ENCODE measurements at places on chromosomes 13 and 19.

DNA sequence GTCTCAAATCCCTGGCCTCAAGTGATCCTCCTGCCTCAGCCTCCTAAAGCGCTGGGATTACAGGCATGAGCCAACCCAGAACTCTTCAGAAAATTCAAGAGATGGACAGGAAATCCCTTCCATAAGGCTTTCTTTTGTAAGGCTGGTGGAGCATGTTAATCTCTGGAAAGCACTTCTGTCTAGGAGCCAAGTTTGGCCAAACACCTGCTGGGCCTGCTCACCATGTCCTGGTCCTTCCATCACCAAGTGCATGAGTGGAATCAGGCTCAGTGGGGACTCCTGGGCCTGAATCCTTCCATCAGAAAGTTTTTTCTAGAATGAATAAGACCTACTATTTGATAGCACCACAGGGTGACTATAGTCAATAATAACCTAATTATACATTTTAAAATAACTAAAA is 148.0 kb downstream of the DCLK1 start:
- no peak for DNase-seq

GRCh38 chr13:102323012-102323411 is 78.8 kb downstream of the FGF14 start:
- no peak for DNase-seq

- no peak for DNase-seq
Observed at GRCh38 chr13:75416327-75417011, 65.5 kb downstream of the TBC1D4 start.

- DNase-seq, result no peak
Observed at GRCh38 chr19:13738073-13738472, 26.2 kb upstream of the MRI1 start.

GRCh38 chr13:73803997-73804396 is 330.2 kb downstream of the KLF12 start:
- DNase-seq, result no peak

- no peak for DNase-seq
Observed at GRCh38 chr19:10583036-10583776, 3.9 kb downstream of the AP1M2 start.

DNA sequence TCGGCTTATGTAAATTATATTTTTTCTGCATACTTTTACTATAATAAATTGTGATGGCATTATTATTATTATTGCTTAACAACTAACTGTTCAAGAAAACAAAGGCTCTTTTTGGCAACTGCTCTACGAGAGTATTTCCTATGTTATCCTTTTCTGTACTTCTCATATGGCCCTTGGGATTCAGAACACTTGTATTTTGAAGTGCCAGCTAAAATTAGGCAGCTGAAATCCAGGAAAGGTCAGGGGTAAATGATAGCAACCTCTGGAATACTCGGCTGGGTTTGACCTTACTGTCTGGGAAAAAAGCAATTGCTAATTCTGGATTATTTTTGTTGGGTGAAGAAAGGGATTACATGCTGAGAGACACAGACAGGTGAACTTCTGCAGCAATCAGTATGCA is 23.9 kb downstream of the EDNRB start:
- DNase-seq, result no peak

DNA sequence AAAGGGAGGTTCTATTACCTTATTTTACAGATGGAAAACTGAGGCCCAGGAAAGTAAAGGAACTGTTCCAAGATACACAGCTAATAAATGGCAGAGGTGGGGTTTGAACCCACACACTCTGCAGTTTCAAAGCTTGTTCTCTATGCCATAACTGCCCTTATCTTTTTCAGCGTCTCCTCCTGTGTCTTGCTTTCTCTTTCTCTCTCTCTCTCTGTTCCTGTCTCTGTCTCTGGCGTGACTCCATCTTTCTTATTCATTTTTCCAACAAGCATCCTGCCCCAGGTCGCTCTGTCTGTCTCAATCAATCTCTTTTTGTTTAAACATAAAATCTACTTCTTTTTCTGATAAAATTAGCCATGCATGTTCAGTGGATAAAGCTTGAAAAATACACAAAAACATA is 3.2 kb upstream of the IFNL4 start:
- DNase-seq, result no peak

GRCh38 chr13:35764326-35765015 is 288.0 kb upstream of the MAB21L1 start:
- DNase-seq, result no peak

GRCh38 chr19:39419003-39419402 is 6.5 kb downstream of the PLEKHG2 start:
- no peak for DNase-seq

- DNase-seq, result no peak
Observed at GRCh38 chr13:71625694-71626093, 241.3 kb downstream of the DACH1 start.

DNA sequence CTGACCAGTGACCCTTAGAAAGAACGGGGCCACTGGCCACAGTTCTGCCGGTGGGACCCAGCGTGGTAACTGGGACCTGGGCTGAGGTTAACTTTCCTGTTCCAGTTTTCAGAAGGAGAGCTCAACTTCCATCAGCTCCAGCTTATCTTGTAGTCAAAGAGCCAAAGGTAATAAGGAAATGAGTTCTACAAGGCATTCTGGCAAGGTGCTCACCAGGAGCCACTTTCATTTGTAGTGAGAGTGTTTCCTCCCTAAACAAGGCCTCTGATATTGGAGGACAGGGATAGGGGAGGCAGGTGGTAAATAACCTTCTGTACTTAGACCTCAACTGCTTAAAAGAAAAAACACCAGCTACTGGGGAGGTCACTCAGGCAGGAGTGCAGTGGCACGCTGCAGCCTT is 38.1 kb downstream of the PBX4 start:
- DNase-seq, result no peak

GRCh38 chr19:413756-414420 is 4.9 kb upstream of the C2CD4C start:
- DNase-seq, result no peak

DNA sequence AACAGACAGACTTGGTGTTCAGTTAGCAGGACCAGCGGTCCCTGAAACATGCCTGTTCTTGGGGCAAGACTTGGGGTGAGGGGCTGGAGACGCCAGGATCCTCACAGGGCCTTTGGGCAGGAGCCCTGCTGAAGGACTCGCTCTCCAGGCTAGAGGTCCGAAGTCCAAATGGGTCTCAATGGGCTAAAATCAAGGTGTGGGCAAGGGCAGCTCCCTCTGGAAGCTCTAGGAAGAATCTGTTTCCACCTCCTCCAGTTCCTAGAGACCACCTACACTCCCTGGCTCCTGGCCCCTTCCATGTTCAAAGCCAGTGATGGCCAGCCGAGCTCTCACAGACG is 111.3 kb downstream of the TUBA3C start:
- DNase-seq, result no peak

DNA sequence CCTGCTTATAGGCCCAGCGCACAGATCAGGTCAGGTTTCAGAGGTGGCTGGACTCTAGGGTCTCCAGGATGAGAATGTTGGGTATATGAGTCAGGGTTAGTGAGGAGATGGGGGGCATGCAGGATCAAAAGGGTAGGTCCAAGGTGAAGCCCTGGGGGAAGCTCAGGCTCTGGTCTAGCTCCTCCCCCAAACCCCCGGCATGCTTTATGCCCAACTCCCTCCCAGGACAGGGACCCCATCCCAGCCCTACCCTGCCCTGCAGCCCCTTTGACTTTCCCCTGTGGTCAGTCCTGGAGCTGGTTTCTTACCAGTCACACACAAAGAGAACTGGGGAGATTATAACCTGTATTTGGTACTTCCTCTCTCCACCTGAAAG is 9.8 kb upstream of the CEACAM18 start:
- no peak for DNase-seq

DNA sequence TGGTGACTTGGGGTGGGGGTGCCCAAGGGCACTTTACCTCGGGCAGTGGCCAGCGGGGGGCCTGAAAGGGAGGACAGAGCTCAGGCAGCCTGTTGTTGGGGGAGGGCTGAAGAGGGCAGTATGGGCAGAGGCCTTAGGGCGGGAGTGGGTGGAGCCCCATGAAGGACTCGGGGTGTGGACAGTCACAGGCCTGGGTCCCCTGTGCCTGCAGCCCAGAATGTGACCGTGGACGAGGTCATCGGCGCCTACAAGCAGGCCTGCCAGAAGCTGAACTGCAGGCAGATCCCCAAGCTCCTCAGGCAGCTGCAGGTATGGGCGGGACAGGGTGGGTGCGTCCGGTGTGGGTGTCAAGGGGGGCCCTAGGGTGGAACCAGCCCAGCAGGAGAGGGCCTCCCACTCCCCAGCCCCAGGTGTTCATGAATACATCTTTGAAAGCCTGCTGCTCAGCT is 22.5 kb downstream of the NKPD1 start:
- no peak for DNase-seq

DNA sequence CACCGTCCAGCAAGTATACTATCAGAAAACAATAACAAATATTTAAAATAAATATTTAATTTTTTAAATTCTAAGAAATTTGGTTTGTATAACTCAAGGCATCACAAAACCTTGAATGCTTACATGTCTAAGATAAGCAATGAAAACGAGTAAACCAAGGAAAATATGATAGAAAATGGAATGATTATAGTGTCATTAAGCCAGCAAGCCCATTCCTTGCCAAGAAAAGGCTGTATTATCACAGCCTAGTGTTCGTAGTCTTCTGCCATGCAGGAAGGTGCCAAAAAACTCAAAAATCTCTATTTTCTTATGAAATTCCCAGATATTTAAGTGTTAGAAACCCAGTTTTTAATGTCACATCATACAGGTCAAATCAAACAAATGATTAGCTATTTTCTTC is 136.4 kb downstream of the STOML3 start:
- no peak for DNase-seq

DNA sequence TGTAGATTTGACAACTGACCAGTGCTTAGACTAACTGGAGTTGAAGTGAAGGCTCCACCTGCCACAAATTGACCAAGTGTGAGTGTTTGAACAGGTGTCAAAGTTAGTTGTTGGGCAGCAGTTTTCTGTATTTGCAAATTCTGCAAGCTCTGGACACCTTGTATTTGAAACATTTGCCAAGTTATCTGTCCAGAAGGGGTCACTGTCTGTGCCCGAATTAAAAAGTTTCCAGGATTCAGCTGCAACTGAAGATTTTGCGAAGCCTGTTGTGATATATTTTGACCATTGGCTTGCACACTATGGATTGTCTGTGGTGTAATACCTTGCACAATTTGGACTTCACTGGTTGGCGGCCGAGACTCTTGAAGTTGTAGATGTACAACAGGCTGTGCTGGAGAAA is 1690.7 kb downstream of the SLITRK5 start:
- peak; percentile 18 for DNase-seq

- DNase-seq, result no peak
Observed at GRCh38 chr13:48831248-48831647, 144.5 kb upstream of the FNDC3A start.

DNA sequence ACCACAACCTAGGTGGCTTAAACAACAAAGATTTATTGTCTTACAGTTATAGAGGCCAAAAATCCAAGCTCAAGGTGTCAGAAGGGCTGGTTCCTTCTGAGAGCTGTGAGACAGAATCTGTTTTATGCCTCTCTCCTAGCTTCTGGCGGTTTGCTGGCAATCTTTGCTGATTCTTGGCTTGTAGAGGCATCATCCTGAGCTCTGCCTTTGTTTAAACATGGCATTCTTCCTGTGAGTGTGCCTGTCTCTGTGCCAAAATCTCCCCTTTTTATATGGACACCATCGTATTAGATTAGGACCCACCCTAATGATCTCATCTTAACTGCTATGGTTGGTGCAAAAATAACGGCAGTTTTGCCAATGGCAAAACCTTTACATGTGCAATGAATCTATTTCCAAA is 169.1 kb downstream of the CACNA1A start:
- DNase-seq, result no peak

GRCh38 chr19:48176226-48176625 is 5.7 kb downstream of the ZSWIM9 start:
- DNase-seq, result no peak

- no peak for DNase-seq
Observed at GRCh38 chr13:30338331-30338851, 31.0 kb upstream of the KATNAL1 start.

- DNase-seq, result no peak
Observed at GRCh38 chr19:746208-746819, 4.6 kb upstream of the MISP start.

DNA sequence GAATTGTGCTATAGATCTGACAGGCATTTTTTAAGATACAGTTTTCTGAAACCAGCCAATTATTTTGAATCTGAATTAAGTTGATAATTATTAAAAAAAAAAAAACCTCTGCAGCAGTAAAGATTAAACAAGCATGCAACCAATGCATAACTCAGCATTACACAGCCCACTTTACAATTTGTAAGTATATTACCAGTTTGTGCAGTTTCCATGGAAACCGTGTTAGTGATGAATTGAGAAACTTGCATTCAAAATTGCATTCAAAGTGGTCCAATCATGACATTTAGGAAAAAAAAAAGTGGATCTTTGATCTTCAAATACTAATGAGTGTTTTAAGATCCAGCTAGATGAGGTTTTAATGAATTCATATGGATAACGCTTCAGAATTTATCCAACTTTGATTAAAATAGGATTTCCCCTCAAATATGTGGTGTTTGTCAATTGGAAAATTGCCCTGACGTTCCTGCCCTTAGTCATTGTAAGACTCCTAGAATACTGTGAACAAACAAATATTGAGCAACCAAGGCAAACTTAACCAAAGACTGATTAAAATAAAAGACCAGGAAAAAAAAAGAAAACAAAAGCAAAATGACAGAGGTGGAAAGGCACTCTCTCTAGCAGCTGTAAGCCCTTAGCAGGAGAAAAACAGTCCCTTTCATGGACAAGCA is 314.8 kb upstream of the MAB21L1 start:
- DNase-seq, result no peak

GRCh38 chr13:111330066-111330610 is 9.7 kb downstream of the TEX29 start:
- no peak for DNase-seq

DNA sequence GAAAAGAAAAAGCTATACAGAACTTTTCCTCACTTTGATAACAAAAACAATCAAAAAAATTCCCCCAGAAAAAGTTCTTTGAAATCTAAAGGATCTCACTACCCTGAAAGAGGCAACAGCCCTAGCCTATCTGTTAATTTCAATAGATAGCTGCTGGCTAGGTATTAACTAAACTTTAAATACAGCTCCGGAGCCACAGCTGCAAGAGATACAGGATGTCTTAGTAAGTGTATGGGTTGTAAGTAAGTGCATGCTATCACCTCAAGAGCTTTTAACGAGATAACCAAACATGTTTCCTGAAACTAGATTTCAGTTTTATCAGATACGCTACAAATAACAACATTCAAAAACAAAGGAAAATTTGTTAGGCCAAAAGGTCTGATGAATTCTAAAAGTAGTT is 148.4 kb downstream of the KLF12 start:
- no peak for DNase-seq

- no peak for DNase-seq
Observed at GRCh38 chr13:59963827-59964226, 199.9 kb downstream of the DIAPH3 start.

GRCh38 chr19:51010066-51010795 is 8.8 kb upstream of the KLK8 start:
- DNase-seq, result no peak
